ENCODE measurements at places on chromosomes 13 and 19.

DNA sequence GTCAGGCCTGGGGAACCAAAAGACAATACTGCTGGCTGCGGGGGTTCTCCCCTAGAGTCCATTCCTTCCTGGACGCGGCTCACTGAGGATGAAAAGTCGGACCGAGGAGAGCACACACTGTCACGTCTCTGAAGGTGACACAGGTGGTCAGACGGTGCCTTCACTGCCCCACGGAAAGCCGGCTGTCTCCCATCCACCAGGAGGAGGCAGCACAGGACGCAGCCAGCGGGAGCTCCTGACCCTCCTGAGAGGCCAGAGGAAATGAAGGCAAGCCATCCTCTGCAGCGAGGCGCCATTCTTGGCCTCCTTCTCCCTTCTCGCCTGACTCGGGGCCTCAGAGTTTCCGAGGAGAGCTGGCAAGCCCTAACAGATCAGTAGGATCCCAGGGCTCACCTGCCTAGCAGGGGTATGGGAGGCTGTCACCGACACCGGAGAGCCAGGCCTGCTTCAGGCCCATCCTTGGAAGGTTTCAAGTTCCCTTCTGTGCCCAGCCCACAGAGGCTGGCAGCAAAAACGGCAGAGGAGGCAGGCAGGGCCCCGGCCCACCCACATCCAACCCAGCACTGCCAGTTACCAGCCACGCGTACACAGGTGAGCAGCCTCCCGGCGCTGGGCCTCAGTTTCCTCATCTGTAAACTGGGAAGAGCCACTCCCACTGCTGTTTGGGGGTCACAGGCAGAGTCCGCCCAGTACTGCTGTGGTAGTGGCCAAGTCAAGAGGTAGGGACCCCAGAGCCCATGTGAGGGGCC is 4.5 kb downstream of the REXO1 start:
- DNase-seq = no peak

GRCh38 chr13:104314926-104315535 is 1248.8 kb upstream of the SLC10A2 start:
- DNase-seq = no peak

DNA sequence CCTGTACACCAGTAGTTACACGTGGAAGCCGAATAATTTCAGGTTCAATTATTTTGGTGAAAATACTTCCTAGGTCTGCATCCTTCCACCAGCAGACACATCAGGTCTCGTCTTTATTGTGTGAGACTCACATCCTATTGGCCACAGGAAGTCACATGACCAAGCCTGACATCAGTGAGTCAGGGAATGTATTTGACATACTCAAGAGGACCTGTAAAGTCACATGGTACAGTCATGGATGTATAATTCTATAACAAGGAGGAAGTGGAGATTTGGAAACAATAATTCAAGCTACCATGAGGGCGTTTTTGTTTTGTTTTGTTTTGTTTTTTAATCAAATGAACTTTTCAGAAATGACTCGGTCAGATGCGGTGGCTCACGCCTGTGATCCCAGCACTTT is 9.3 kb upstream of the HIF3A start:
- DNase-seq = no peak

DNA sequence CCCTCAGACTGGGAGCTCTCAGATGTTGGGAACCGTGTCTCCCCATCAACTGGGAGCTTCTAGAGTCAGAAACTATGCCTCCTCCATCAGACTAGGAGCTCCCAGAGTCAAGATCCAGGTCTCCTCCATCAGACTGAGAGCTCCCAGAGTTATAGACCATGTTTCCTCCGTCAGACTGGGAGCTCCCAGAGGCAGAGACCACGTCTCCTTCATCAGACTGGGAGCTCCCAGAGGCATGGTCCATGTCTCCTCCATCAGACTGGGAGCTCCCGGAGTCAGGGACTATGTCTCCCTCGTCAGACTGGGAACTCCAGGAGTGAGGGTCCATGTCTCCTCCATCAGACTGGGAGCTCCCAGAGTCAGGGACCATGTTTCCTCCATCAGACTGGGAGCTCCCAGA is 10.0 kb downstream of the CEACAM16 start:
- DNase-seq = no peak

DNA sequence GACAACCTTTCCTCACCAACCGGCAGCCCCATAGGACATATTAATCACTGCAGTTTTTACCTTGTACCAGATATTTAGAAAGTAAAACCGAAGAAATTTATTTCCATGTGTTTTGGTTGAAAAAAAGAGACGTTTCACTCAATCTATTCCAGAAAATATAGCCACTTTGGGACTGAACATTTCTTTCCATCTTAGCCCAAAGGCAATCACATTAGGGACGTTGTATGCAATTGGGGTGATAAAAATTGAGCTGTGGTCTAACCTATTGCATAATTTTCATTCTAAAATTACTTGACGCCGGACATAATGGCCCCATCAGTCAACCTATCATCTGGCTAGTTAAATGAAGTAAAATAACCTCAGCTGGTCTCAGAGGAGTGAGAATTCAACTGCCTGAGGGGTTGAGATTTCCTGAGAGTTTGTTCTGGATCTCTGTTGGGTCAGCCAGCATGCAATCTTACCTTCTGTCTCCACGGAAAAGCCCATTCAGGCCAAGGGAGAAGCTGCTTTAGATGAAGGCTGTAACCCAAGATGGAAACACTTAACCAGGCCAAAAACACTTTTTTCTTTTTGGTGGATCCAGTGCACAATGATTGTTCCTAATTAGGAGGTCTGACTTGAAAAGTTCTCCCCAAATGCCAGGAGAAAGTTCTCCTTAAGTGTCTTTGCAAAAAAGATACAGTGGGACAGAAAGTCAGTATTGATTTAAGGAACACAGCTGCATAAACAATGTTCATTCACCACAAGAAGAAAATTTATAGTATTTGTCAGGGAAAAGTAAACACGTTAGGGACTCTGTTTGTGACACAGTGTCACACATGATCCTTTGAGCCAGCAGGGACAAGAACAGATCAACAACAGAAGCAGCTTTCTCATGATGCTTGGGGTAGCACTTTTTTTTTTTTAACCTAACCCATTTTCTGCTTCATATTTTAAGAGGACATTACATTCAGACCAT is 34.1 kb downstream of the DLEU7 start:
- no peak for DNase-seq

DNA sequence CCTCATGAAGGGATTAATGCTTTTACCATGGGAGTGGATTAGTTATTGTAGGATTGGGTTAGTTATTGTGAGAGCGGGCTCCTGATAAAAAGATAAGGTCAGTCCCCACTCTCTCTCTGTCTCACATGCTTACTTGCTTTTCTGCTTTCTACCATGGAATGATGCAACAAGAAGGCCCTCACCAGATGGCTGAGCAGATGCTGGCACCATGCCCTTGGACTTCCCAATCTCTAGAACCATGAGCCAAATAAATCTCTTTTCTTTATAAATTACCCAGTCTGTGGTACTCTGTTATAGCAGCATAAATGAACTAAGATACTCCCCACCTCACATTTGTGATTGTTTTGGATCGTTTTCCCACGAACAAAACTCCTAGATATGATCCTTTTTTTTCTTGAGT is 353.8 kb downstream of the DNAJC15 start:
- no peak for DNase-seq

DNA sequence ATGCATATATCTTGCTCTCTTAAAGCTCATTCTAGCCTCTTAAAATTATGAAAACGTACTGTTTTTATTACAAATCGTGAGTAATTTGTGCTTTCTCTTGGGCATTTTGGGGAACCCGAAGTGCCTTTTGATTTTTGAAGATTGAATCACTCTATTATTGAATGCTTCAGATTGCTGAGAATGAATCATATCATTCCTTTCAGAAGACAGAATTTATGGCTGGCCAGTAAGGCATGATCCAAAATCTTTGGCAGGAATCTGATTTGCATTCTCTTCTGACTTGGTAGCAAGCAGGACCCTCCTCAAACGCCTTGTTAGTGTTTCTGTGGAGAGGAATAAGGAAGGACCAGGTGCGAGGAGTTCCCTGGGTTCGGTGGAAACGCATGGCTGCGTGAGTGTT is 49.5 kb downstream of the STARD13 start:
- no peak for DNase-seq

GRCh38 chr13:99528547-99528946 is 27.3 kb downstream of the TM9SF2 start:
- DNase-seq = no peak

DNA sequence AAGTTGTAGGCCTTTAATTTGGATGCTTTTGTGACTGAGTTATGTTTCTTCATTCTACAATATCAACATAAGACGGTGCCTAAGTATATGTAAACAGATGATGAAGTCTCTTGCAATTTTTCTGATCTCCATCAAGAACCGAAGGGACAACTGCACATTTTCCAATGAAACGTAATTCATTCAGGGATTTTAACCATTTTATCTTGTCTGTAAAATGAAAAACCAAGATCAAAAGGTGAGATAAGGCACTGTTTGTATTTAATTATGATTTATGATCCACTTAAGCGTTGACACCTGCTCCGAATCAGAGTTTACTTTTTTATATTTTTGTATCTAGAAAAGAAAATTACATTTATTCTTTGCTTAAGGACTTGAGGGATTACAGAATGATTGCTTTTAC is 556.8 kb upstream of the ARGLU1 start:
- no peak for DNase-seq

- peak; percentile 90 for DNase-seq
These were observed 5.6 kb downstream of the BCL3 start for GRCh38 chr19:44753932-44754749.

GRCh38 chr13:99959540-99960230 is 11.9 kb downstream of the ZIC5 start:
- DNase-seq = no peak

GRCh38 chr19:54002495-54003315 is 11.3 kb downstream of the CACNG6 start:
- no peak for DNase-seq

DNA sequence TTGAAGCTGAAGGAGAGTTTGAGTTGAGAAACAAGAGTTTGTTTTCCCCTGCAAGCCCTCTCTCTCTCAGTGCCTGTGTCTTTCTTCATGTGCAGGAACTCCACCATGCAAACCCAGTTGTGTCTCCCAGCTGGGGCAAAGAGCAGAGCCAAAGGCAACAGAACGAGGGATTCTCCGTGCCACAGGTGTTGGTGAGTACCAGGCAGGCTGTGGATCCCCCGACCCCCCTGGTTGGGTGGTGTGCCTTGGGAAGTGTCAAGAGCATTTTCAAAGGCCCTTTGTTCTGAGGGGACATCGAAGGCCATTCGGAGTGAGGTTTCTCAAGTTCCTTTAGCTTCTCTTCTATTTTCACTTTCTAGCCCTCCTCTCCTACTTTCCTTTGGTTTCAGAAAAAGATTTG is 5.6 kb downstream of the ZNF333 start:
- DNase-seq = no peak

GRCh38 chr19:57578487-57579205 is at the start of gene ZNF416:
Gene ZNF416, minus strand, starts transcription at chr19:57578911. Its CDS starts 207 bp downstream, at chr19:57578704.
- peak; percentile 97 for DNase-seq

DNA sequence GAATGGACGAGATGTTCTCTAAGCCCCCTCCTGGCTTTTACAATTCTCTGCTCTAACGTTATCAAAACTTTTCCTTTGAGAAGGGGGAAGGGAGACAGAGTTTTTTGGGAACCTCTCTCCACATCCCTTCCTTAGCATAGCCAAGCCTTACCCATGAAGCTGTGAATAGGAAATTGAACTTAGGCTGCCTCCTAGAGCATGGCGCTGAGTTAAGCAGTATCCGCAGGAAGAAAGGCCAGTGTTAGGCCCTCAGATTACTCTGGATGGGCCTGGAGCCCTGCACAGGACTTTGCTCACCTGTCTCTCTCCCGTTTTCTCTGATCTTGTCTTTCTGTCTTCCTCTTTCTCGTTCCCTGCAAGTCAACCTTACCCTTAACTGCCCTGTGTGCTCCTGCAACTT is 39.6 kb downstream of the CYP2B6 start:
- DNase-seq = no peak

- DNase-seq = no peak
These were observed 161.5 kb downstream of the COG6 start for GRCh38 chr13:39816936-39817335.

GRCh38 chr19:43644181-43644580 is 4.5 kb upstream of the CADM4 start:
- no peak for DNase-seq

- no peak for DNase-seq
These were observed 289.9 kb downstream of the MYO16 start for GRCh38 chr13:108919036-108919907.

DNA sequence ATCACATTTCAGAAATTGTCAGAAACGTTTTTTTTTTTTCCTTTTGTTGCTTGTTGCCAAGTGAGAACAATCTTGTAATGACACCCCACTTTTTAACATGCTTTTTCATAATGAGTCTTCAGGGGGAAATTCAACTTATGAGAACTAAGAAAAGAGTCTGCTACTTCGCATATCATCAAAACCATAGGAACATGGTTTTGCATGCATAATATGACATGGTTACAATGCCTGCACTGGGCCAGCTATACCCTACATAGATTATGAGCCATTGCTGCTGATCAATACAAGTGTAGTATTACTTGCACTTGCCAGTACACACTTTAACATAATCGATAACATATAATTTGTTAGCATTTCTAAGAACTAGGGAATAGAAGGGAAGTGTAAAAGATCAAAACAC is 191.0 kb upstream of the NBEA start:
- DNase-seq = no peak

- no peak for DNase-seq
These were observed 4.1 kb downstream of the ZNF805 start for GRCh38 chr19:57244513-57244912.

DNA sequence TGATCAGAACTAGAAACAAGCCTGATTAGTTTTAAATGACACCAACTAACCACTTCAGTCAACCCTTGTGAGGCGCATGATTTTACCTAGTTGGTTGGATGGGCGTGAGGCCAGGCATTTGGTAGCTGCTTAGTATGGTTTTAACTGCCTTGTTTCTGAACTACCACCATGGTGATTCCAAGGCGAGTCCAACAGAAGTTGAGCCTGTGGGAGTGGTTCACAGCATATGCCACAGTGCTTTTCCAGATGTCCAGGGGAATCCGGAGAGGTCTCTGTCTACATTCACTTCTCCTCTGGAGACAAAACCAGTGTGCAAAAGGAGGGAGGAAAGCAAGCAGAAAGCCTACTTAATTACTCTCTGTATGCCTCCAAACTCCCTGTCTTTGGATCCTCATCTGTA is 524.1 kb downstream of the GPC6 start:
- no peak for DNase-seq

GRCh38 chr13:20359335-20359734 is 127.2 kb upstream of the GJB6 start:
- peak; percentile 54 for DNase-seq

- no peak for DNase-seq
These were observed 97.9 kb downstream of the DLEU7 start for GRCh38 chr13:50745542-50746115.

- no peak for DNase-seq
These were observed 12.2 kb upstream of the CDC16 start for GRCh38 chr13:114222461-114222968.

- no peak for DNase-seq
These were observed 82.5 kb upstream of the GPR183 start for GRCh38 chr13:99389520-99390304.

Data from activated CD4-positive, alpha-beta T cell treated with anti-CD3 and anti-CD28 coated beads, Interleukin-2, Interleukin-4, amounts not matched to agents 100 ng/mL and 50 ng/mL, durations not matched to agents 16 hours and 8 hours (primary cell).